Left hindlimb (tissue), 1 donor: ENCODE measurements at places on chromosomes 2 and 18.

DNA sequence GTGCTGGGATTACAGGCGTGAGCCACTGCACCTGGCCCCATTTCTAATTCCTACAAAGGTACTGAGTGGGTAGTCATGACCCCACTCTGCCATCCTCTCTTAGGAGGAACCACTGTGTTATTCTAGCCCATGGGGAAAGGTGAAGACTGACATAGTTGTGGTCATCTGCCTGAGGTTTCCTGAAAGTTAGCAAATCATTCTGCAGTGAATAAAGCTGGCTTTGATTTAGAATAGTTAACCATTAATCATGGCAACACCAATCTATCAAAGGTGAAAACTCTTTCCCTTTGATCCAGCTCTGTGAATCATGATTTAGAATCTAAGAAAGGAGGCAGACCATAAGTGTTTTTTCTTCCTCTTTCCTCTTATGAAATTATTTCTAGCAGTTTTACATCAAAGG lies 50.8 kb downstream of the SUMO1 start:
- DNase-seq = no peak

GRCh38 chr2:54052825-54053718 lies 62.3 kb upstream of the ACYP2 start:
- no peak for DNase-seq

GRCh38 chr2:57510704-57511103 lies 535.9 kb upstream of the VRK2 start:
- no peak for DNase-seq

DNA sequence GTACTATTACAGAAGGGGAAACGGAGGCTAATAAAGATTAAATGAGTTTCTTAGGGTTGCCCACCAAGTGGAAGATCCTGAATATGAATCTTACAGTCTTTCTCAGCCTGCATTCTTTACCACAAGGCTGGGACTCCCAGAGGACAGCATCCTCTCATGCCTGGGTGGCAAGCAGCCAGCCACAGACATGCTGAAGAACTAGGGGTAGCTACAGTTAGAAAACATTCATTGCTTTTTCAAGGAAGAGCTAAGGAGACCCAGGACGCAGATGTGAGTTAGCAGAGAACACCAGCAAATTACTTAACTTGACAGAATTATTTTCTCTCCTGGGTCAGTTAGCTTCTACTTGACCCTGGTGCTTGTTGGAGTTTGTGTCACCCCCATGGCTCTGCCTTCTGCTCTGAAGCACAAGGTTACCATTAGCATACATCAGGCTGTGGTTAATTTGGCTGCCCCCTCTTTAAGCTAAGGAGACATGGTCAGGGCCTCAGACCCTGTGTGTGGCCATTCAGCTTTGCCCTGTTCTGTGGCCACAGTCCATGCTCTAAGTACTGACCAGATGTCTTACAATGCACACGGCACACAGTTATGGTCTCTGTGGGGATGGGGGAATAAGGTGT lies 132.3 kb upstream of the TNP1 start:
- DNase-seq = no peak

GRCh38 chr18:73636355-73636754 lies 511.3 kb downstream of the FBXO15 start:
- DNase-seq = no peak

DNA sequence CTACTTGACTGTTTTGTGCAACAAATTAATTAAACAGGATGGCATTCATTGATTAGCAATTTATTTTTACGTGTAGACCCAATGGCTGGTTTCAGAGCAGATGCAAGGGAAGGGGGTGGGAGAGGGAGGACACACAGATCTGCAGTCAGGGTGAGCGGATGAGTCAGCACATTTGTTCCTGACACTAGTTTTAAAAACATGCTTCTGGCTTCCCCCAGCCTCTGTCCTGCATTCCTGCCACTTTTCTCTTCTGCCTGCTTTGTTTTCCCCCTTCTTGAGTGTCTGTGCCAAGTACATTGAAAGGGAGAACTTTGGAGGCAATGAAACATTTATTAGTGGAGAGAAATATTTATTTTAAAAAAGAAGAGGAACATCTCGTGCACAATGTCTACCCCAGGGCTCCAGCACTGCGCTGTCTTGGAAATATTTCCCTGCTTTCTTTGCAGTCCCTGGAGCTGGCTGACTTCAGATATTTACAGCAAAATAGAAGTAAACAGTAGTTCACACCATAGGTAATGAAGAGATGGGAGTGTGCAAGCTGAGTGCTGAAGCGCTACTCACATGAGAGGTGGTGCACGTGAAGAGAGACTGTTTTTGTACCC lies 52.2 kb downstream of the NRP2 start:
- DNase-seq = no peak
